ENCODE measurements at places on chromosomes 5 and 9. TPM values are rescaled to one million over a fixed set of nuclear protein-coding genes. Genes with fewer than 3 reads are reported as not detected.

The RNF180 gene
- total RNA-seq: 0.10 TPM

DNA sequence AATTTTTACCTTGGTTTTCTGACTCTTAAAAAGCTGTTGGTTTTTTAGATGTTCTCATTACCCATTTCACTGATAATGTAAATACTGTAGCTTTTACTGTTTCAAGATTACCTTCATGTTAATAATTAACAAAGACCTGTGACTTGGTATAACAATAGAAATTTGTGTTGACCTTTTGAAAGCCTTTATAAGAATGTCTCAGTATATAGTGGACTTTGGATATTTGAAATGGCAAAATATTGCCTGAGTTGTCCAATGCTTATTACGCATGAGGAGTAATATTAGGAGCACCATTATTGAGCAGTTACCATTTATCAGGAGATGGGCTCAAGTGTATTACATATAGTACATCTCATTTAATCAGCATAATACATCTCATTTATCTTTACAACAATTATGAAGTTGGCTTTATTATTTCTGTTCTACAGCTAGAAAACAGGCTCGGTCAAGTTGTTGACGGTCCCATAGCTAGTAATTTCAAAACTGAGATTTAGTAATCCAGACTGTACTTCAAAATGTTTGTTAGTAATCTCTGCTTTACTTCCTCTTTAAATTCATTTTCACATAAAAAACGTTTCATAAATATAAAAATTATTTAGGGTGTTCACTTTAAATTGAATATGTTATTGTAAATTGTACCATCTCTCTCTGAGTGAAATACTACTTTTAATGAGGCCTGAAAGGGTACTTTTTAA is 50.7 kb upstream of the FKTN start:
- DNase-seq: no peak

GRCh38 chr9:70466976-70467561 is 52.6 kb upstream of the KLF9 start:
- no peak for DNase-seq

- DNase-seq: no peak
These were observed 47.3 kb upstream of the NEURL1B start for GRCh38 chr5:172593721-172594235.

GRCh38 chr9:77597057-77597456 is 51.1 kb downstream of the GNA14 start:
- no peak for DNase-seq

- no peak for DNase-seq
These were observed 55.3 kb downstream of the ERAP1 start for GRCh38 chr5:96752341-96753016.

The PCDHGA11 gene
- total RNA-seq: not detected

GRCh38 chr9:5857928-5858327 is 25.0 kb upstream of the ERMP1 start:
- no peak for DNase-seq

The VDAC1 gene
- 772 TPM for total RNA-seq

GRCh38 chr9:106423575-106423974 is 439.4 kb upstream of the ZNF462 start:
- no peak for DNase-seq

- DNase-seq: no peak
These were observed 73.4 kb upstream of the BOD1 start for GRCh38 chr5:173689737-173690360.

GRCh38 chr5:74281166-74281565 is 359.4 kb downstream of the ENC1 start:
- no peak for DNase-seq

The TBC1D9B gene
- 101 TPM for total RNA-seq

DNA sequence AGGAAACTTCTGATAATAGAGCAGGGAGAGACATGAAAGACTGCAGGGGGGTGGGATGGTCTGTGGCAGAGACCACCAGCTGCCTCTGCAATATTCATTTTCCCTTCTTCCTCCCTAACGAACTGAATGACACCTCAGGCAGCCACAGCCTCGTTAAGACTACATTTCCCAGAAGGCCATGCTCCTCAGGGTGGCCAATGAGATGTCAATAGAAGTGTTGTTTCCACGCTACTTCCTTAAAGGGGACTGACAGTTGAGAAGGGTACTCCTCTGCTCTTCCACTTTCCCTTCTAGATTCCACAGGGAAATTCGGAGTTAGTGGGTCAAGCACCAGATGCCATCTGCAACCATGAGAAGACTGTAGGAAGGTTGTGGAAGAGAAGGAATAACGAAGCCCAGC is 52.0 kb upstream of the DAPK1 start:
- DNase-seq: no peak

DNA sequence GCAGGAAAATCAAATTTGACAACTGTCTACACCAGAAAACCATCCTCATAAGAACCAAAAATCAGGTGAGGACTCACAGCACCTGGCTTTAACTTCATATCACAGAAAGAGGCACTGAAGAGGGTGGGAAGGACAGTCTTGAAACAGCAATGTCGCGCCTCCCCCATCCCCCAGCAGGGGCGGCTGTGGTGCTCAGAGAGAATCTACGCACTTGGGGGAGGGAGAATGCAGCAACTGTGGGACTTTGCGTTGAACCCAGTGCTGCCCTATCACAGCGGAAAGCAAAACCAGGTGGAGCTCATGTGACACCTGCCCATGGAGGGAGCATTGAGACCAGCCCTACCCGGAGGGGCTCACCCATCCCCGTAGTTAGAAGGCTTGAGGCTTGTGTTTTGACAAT is 191.8 kb downstream of the MSX2 start:
- DNase-seq: no peak

GRCh38 chr5:71461360-71461759 is 5.9 kb downstream of the BDP1 start:
- DNase-seq: no peak

The CER1 gene
- total RNA-seq: not detected

Data from MG63 (cell line).